ENCODE measurements at places on chromosomes 1 and 21.
A peak's percentile ranks its signal among the peaks of the same experiment; 100 is the strongest.

GRCh38 chr1:163085904-163086268 lies 16.7 kb downstream of the RGS4 start:
- no peak for DNase-seq

DNA sequence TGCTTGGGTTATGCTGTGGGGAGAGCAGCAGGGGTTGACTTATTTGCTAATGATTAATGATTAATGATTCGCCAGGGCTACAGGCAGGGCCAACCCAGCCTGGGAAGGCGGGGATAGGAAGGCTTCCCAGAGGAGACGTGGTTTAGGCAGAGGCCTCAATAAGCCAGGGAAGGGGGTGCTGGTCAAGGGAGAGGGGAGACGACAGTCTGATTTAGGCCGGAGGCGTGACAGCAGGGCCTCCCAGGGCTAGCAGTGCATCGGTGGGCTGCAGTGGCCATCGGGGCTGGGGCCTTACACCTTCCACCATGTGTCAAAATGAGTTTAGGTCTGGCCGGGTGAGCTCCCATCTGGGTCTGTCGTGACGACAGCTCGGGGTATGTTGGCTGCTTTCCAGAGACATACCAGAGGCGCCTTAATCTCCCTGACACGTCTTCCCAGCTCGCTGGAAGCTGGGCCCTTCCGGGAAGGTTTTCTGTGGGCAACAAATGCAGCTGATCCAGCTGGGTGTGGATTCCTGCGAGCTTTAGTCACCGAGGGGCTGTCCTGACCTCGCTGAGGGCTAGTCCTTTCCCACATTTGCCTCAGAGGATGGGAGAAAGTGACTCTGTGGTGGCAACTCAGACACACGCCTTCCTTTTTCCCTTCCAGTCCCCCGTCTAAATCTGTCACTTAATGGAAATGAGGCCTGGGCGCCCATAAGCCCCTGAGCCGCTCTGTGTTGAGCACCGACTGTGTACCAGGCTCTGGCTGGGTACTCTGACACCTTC lies 3.7 kb upstream of the SLC1A7 start:
- no peak for DNase-seq

DNA sequence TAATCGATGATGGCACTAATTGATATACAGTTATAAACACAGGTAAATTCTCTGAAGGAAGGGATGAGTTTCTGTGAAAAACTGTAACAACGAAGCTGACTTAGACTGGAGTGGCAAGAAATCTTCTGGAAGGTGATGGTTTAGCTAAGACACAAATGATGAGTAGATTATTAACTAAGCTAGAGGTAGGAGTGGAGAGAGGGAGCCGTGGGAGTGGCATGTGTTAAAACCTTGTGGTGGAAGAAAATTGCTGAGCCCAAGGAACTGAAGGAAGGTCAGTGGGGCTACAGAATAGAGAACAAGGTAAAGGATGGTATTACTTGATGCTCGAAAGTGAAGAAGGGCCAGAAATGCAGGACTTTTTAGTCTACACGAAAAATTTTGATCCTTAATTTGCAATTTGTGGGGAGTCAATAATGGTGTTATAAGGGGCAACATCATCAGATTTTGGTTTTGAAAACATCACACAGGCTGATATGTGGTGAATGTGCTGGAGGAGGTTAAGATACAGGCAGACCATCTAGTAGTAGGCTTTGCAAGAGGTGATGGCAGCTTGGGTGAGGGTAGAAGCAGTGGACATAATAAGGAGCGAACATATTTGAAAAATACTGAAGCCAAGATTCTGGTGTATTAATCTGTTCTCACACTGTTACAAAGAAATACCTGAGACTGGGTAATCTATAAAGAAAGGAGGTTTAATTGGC lies 93.8 kb downstream of the S1PR1 start:
- DNase-seq, result no peak

DNA sequence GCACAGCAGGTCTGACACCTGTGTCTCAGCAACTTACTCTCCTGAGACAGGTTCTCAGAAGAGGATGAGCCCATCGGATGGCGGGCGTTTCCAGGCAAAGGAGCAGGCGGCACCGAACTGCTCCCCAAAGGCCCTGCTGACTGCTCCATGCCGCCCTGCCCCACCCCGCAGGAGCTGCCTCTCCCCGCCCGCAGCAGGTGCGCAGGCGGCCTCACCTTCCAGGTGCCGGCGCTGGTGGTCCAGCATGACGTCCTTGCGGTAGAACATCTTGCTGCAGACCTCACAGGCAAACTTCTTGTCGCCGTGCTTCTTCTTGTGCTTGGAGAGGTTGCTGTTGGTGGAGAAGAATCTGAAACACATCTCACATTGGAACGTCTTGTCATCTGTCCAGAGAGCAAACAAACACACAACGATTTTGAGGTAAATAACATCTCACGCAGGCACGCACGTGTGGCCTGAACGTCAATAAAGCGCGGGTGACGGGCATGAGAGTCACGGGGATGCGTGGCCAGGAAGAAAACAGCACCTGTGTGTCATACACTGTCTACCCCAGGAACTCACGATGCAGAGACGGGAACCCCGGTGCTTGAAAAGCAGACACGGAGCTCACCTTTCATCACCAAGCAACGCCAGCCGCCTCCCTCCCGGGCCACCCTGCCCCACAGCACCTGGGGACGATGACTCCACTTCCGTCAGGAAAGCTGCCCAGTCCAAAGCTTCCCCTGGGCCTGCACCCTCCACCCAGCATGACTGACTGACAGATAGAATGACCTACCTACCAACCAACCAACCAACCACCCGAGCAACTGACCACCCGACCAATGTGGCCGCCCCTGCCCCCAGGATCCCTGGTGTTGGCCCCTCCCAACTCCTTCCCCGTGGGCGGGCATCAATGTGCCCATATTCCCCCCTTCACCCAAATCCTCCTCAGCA lies 50.9 kb downstream of the PRDM15 start:
- DNase-seq, result no peak

DNA sequence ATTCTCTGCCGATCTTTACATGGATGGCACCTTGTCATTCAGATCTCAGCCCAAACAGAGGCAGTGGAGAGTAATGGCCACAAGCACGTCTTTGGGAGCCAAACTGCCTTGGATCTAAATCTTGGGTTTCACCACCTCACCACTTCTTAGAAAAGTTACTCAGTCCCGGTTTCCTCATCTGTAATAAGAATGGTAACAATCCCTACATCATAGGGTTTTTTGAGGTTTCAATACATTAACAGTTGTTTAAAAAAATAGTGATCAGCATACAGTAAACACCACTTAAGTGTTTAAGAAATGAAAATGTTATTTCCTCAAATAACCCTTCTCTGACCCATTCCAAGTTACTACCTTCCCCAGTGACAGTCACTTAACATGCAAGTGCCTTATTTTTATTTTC lies 38.5 kb upstream of the KCNA3 start:
- no peak for DNase-seq

- peak; percentile 18 for DNase-seq
Measured at GRCh38 chr1:201191653-201192260, 1.1 kb downstream of the IGFN1 start.

DNA sequence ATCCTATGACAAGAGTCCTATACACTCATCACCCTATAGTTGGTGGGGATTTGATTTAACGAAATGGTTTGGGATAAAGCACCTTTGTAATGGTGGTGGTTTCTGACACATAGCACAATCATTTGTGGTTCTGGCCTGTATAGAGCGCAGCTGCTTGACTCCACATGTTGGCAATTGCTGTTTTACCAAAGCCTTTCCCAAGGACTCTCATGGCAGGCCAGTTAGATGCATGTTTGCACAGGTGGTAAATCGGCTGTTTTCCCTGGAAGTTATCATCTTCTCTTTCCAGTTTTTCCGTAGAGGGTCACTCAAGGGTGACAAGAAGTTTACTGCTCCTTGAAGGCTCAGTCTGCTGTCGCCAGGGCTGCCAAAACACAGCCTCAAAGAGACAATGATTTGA lies 17.1 kb upstream of the XPR1 start:
- DNase-seq, result no peak

DNA sequence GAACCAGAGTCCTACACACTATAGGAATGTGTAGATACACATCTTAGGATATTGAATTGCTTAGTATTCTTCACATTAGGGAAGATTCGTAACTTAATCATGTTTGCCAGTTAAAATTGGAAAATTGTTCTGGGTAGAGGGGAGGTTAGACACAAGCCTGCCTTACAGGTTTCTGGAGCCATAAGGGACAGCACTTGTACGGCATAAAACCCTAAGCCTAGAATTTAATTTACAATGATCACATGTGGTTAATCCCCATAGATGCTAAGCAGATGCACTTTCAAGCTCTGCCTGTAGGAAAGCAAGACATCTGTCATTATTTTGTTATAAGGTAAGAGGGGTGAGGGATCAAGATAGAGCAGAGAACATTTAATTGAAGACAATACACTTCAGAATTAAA lies 820.7 kb downstream of the NCAM2 start:
- no peak for DNase-seq

DNA sequence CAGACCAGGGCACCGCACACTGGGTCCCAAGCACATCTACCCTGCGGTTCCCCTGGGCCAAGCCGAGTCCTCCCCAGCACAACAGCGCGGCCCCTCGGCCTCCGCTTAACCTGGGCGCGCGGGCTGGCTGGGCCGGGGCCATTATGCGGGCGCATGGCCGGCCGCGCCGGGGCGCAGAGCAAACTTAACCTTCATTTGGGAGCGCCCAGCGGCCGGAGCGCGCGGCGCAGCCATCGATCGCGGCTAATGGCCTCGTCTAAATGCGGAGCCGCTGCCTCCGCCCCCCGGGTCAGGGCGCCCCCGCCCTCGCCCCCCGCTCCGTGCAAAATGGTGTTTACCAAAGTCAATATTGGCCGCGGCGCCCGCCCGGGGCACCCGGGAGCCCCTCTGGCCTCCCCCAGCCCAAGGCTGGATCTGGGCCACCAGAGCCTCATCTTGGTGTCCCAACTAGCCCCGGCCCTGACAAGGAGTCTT lies 272.1 kb downstream of the TRABD2B start:
- no peak for DNase-seq

DNA sequence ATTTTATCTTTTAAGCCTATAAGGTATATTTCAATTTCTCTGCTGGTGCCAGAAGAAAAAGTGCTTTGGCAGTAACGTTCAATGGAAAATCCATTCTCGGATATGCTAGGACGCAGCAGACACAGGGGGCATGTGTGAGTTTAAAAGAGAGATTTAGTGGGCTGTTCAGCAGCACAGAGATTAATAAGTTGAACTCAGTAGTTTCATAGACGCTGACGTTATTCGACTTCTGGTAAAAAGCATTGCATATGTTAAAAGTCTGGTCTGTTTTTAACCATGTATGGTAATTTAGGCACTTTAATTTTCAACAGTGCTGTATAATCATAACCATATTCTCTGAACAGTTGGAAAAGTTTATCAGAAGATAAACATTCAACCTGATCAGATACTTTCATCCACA lies 99.6 kb downstream of the ATP6V1G3 start:
- no peak for DNase-seq

DNA sequence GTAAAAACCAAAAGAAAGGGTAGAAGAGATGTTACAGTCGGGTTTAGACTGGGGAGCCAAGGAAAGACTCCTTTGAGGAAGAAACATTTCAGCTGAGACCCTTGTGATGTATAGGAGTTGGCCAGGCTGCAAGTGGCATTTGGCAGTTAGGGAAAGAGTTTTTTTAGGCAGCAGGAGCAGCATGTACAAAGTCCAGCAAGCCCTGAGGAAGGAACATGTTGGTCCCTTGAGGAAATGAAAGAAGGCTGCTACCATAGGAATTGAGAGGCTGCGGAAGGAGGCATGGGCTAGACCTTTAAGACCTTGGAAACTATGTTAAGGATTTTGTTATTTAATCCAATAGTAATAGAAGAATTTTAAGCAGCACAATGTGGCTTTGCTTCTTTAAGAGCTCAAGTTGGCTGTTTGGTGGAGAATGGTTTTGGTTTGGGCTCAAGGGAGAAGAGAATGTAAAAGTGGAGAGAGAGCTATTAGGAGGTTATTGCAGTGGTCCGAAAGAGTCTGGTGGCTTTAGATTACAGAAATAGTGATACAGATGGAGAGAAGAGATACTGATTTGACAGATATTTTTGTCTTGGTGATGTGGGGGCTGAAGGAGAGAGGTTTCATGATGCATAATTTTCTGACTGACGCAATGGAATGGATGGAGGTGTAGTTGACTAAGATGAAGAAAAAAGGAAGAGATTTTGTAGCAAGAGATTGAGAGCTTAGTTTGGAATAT lies 26.6 kb downstream of the SMAP2 start:
- DNase-seq, result no peak

- no peak for DNase-seq
Measured at GRCh38 chr1:30284226-30284625, 439.2 kb downstream of the MATN1 start.

DNA sequence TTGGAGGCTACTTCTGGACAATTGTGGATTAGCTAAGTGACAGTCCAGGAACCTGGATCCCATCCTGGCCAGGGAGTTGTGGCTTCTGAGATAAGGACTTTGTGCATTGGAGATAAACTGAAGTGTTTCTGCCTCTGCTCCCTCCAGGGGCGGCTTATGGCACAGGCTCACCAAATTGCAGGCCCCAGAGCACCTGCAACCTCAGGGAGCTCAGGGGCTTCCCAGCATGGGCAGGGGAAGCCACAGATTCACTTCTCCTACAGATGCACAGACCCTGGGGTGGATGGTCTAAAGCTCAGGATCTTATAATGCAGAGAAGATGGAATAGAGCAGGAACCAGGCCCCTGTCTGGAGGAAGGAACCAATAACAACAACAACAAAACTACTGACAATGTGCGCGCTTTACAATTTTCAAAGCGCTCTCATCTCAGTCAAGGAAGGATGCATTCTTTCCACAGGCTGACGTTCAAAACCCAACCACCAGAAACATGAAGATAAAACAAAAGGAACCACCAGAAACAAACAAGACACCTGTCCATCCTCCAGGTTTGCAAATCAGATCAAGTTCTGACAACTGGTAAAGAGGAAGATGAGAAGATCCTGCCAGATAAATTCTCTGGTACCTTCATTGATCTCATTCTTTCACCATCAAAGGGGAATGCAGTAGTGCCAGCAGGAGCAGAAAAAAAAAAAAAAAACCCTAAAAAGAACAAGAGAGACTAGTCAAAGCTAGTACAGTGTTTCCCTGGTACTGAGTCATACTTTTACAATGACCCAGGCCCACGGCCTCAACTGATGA lies 121.0 kb upstream of the IRF2BP2 start:
- DNase-seq, result peak; percentile 44

GRCh38 chr1:236619398-236619797 lies 15.1 kb upstream of the HEATR1 start:
- DNase-seq, result no peak

DNA sequence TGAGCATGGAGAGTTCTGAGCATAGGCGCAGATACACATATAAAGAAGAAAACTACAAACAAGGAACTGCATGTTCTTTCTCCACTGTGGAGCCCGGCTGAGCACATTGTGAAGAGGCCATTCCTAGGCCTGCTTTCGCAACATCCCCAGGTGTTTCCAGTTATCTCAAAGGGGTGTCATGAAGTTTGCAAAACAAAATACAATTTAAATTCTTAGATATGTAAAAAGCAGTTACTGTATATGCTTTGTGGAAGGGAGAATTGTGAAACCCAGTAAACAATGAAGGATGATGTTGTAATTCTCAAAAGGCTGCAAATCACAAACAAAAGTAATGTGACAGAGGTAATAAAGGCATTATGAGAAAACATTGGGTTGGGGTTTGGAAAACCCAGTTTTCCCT lies 98.6 kb upstream of the ZNF644 start:
- DNase-seq, result no peak
